ENCODE measurements at places on chromosomes 5 and 9.

DNA sequence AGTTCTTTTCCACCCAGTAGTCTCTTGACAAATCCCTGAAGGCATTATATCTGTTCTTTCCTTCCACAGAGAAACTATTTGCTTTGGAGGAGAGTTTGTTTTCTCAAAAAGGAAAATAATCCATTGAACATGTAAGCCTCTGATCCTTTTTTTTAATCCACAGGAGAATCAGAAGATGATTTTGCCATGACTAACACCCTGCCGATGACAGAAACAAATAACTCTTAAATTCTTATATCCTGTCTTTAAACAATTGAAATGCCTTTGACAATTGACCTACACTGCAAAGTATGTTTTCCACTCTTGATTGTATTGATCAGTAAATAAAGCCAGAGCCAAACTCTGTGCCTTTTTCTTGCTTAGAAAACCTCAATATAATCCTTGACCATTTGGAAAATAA lies 666.4 kb upstream of the CTNND2 start:
- DNase-seq, result no peak

DNA sequence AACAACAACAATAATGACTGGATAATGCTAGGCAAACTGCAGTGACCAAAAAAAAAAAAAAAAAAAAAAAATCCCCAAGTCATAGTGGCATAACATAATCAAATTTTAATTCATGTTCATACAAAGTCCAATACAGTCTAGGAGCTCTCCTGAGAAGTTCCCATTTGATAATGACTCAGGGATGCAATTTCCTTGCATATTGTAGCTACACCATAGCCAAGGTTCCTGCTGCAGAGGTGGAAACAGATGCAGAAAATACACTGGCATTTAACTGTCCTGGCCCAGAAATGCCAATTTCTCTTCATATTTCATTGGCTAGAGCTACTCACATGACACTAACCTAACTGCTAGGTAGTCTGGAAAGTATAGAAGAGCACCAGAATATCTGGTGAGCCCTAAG lies 72.2 kb upstream of the SLC12A2 start:
- no peak for DNase-seq

- no peak for DNase-seq
These were observed 55.6 kb downstream of the PTPDC1 start for GRCh38 chr9:94139672-94140417.

DNA sequence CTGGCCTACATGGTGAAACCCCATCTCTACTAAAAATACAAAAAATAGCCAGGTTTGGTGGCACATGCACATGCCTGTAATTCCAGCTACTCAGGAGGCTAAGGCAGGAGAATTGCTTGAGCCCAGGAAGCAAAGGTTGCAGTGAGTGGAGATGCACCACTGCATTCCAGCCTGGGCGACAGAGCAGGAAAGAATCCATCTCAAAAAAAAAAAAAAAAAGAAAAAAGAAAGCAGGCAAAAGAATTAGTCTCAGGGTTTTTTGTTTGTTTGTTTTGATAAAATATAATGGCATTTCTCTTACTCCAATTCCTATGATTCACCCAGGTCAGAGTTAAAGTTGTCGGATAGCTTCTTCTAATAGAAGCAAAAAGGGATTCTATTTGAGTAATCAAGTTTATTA lies 67.0 kb upstream of the ATG10 start:
- DNase-seq, result no peak

DNA sequence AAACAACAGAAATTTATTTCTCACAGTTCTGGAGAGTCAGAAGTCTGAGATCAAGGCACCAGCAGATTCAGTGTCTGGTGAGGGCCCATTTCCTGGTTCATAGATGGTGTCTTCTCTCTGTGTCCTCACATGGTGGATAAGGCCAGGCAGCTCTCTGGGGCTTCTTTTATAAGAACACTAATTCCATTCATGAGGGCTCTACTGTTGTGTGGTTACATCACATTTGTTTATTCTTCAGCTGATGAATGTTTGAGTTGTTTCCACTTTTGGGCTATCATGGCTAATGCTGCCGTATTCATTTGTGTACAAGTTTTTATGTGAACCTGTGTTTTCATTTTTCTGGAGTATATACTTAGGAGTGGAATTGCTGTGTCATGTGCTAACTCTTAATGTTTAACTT lies 35.2 kb downstream of the DDX4 start:
- no peak for DNase-seq

DNA sequence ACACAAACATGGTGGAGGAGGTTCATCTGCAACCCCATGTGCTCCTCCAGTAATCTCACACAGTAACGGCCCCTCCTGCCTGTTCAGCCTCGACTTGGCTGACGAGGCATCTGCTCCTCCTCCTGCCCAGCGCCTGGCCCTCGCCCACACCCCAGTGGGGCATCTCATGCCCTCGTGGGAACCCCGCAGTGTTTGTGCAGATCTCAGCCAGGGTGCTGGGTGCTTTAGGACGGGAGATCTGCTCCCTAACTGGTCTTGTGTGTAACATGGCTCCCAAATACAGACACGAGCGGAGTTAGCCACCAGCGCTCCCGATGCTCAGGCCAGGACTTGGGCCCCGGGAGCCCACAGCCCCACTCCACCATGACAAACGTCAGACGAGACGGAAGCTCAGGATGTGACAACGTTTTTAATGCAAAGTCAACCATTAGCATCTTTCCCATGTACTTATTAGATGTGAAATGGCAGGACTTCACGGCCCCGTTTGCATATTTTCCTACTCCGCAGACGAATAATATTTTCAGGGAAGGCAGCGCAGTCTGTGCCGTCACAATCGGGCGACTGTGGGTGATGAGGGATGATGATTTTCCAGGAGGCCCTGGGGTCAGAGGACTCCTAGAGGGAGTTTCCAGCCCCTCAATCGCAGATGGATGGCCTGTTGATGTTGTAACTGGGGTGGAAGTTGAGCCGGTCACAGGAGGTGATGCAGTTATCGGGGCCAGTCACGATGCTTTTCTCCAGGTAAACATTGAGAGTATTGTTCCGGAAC lies 5.5 kb upstream of the MRPS2 start:
- DNase-seq, result no peak

GRCh38 chr5:151199581-151200185 lies 24.2 kb downstream of the CCDC69 start:
- DNase-seq, result no peak

GRCh38 chr9:89839449-89839848 lies 234.6 kb downstream of the GADD45G start:
- no peak for DNase-seq

DNA sequence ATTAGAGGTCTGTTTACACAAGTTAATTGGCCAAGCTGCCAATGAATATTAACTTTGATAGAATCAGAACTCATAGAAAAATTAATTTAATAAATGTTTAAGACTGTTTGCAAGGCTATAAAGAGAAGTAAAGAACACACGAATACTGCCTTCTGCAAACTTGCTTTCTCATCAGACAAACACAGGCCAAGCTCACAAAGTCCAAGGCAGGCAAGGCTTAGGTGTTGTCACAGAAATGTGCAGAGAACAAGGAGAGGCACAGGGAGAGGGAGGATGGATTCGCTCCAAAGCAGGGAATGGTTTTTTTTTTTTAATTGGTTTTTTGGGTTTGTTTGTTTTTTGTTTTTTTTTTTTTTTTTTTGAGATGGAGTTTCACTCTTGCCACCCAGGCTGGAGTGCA lies 43.4 kb downstream of the RETREG1 start:
- DNase-seq, result no peak

- no peak for DNase-seq
These were observed 272.0 kb downstream of the DENND1A start for GRCh38 chr9:123657941-123658340.

- DNase-seq, result peak; percentile 59
These were observed 13.1 kb upstream of the IFNA5 start for GRCh38 chr9:21317956-21318923.

DNA sequence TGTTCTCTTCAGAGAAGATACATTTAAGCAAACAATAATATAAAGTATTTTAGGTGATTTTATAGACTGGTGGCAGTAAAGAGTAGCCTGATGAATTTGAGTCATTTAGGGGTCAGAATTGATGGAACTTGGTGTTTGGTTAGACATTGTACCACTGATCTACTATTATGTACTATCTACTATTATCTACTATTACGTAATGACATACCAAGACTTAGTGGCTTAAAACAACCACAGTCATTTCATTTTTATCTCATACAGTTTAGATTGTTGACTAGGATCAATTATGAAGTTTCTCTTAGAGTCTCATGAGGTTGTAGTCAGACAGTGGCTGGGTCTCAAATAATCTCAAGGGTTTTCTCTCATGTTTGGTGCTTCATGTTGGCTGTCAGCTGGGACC lies 54.0 kb downstream of the PPIP5K2 start:
- DNase-seq, result no peak

DNA sequence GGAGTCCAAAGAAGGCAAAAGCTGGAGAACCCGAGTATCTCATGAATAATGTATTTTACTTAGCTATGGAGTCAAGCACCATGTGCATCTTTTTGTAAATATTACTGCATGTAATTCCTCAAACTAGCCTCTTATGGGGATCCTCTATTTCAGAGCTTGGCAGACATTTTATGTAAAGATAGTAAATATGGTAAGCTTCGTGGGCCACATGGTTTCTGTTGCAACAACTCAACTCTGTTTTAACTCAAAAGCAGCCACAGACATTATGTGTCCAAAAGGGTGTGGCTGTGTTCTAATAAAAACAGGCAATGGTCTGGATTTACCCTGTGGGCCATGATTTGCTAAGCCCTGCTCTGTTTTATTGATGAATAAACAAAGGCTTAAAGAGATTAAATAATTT lies 17.3 kb downstream of the DAPK1 start:
- DNase-seq, result peak; percentile 49

DNA sequence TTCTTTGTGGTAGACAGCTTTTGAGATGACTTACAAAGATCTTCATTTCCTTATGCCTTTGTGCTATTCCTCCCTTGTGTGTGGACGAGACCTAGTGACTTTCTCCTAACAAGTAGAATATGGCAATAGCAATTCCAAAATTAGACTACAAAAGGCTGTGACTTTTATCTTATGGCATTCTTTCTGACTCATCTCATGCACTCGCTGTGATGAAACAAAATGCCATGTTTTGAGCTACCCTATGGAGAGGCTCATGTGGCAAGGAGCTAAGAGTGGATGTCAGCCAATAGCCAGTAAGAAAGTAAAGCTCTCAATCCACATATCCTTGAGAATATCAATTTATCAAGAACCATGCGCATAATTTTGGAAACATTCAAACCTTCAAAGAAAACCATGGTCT lies 380.5 kb upstream of the SMC2 start:
- no peak for DNase-seq

DNA sequence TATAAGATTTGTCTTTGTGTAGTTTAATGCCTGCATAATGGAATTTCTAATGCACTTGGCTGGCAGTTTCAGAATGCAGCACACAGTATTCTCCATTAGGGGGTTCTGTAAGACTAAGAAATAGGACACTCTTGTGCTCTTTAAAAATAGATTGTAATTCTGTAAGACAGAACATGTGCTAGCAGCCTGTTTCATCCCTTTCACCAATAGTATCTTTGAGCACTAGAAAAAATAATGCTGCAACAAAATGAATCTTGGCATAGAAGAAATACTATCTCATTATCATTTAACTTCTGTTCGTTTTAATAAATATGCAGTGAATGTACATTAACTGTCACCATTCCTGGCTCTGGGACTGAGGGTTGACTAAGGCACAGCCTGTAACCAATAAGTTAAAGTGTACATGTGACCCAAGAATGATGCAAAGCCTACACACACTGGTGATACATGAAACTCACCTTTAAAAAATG lies 23.8 kb upstream of the ZNF622 start:
- DNase-seq, result peak; percentile 56

DNA sequence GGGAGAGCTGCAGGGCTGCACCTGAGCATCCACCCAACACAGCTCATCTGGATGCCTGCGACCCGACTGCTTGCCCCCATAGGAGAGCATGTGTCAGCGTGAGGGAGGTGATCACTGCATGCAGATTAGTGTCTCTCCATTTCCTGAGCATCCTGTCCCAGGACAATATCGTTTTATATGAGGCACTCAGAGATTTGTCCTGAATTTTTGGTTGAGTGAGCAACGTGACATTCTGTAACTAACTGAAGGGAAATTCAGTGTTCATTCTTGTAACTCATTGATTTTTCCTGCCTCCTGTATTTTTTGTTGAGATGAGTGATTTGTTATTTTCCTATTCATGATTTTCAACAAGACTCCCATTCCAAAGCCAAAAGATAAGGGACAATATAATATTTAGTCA lies 20.7 kb upstream of the ANKRD34B start:
- no peak for DNase-seq

- no peak for DNase-seq
These were observed 300.8 kb upstream of the PANK3 start for GRCh38 chr5:168879929-168880328.

GRCh38 chr9:137534256-137535119 lies 15.7 kb downstream of the PNPLA7 start:
- peak; percentile 88 for DNase-seq

DNA sequence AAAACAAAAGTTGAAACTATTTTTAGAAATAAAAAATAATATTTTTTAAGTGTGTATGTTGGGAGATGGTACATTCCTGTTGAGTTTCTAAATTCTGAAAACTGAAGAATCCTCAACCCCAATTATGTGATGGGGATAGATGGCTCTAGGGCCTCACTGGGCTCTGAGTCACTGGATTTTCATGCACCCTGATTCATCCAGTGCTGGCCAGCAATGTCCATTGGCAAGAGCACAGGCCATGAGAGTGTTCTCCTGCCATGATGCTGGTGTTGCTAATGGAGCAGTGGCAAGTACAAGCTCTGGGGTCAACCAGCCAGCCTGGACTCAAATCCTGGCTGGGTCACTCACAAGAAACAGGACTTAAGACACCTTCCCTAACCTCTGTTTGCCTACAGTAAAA lies 23.3 kb downstream of the SMIM23 start:
- DNase-seq, result no peak

- DNase-seq, result peak; percentile 55
These were observed 38.1 kb upstream of the VLDLR start for GRCh38 chr9:2583308-2584013.

- peak; percentile 93 for DNase-seq
These were observed 298.4 kb upstream of the PRDM9 start for GRCh38 chr5:23208959-23209431.

DNA sequence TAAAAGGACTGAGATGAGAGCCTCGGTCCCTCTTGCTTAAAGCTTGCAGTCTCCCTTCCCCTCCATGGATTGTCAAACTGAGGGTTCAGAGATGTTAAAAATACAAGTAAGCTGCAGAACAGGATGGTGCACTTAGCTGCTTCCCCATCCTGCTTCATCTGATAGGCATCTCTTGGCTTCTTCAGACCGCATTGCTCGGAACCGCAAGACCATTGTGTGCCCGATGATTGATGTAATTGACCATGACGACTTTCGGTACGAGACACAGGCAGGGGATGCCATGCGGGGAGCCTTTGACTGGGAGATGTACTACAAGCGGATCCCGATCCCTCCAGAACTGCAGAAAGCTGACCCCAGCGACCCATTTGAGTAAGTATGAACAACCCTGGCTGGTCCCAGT lies 65.5 kb upstream of the SAP30L start:
- no peak for DNase-seq

DNA sequence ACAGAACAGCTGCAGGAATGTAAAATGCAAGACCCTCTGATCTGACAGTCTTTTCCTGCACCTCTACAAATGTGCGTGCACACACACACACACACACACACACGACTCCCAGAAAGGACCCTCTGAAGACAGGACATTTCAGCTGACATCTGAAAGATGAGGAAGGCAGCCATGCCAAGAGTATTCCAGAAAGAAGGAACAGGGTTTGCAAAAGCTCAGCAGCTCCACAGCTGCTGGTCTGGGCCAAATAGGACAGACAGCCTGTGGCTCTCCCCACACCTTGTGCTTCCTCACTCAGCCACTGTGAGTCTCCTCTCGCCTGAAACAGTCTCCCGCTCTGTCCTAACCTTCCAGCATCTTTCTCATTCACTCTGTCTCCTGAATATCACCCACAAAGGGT lies 189.0 kb downstream of the PALM2AKAP2 start:
- peak; percentile 15 for DNase-seq

- no peak for DNase-seq
These were observed 45.2 kb downstream of the RNF180 start for GRCh38 chr5:64210866-64211265.

All from OCI-M1 (cell line).